ENCODE measurements at places on chromosomes 12 and 14.

- DNase-seq: peak; percentile 16
These were observed 386.4 kb downstream of the RGS6 start for GRCh38 chr14:72318648-72319047.

DNA sequence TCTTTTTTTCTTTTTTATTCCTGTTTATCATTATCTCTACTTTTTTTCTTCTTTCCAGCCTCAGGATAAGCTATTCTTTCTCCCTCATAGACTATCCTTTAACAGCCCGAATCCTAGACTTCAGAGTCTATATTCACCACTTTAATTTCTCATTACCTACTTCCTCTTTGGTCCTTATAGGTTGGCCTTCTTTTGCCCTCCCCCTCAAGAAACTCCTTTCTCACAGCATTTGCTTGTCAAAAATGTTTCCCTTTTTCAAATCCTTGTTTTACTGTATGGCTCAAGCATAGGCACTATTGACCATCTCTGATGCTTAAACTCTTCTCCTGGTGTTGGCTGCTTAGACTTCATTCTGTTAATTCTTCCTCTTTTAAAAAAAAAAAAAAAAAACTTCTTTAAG is 52.5 kb downstream of the KIAA0586 start:
- DNase-seq: no peak

- DNase-seq: no peak
These were observed 136.6 kb downstream of the LMNTD1 start for GRCh38 chr12:25416516-25416915.

- DNase-seq: no peak
These were observed 115.7 kb downstream of the PCNX1 start for GRCh38 chr14:71022939-71023338.

DNA sequence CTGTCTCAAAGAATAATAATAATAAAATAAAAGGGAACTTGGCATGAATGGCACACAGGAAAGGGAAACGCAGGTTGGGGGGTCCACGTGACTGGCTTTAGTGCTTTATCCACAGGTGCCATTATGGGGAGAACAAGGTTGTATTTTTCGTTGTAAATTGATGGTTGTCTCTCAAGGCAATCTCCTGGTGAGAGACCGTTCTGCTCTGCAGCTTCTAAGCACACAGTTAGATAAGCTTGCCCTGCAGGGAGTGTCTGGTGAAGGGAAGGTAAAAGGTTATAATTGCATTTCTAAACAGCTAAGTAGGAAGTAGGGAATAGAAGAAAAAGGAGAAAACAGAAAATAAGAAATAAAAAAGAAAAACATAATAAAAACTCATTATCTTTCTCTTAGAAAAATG is 69.1 kb upstream of the CPSF6 start:
- DNase-seq: no peak

GRCh38 chr14:31419967-31420318 is 407 bp downstream of the HEATR5A start:
- DNase-seq: peak; percentile 50

GRCh38 chr12:84727961-84728360 is 184.6 kb downstream of the SLC6A15 start:
- DNase-seq: no peak

GRCh38 chr14:101508196-101508947 is 52.9 kb upstream of the DIO3 start:
- no peak for DNase-seq

DNA sequence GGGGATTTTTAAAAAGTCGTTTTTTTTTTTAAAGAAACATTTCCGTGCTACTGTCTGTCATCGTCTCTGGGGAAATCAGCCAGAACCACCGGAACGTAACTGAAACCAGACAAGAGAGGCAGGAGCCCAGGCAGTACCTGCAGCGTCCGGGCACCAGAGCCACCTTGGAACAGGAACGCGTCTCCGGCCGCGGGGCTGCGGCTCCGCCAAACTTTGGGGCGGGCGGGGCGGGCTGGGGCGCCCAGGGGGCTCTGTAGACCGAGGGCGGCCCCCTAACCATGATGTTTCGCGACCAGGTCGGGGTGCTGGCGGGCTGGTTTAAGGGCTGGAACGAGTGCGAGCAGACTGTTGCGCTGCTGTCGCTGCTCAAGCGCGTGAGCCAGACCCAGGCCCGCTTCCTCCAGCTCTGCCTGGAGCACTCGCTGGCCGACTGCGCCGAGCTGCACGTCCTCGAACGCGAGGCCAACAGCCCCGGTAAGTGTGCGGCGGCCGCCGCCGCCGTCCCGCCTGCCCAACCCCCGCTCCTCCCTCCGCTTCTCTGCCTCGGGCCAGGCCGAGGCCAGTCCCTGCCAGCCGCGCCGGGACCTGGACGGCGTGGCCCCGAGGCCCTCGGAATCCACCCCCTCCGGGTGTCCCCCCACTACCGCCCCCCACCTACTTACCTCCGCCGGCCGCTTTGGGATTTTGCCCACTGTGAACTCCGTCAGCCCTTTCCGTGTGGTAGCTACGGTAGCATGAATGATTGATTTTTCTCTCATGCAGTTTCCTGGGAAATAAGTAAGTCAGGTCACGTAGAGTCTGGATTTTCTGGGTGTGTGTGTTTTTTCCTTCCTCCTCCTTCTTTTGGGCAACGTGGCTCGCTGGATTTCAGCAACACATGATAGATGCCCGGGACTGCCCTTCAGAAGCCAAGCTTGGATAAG is 972 bp downstream of the SAMD4A start:
- DNase-seq: peak; percentile 65

DNA sequence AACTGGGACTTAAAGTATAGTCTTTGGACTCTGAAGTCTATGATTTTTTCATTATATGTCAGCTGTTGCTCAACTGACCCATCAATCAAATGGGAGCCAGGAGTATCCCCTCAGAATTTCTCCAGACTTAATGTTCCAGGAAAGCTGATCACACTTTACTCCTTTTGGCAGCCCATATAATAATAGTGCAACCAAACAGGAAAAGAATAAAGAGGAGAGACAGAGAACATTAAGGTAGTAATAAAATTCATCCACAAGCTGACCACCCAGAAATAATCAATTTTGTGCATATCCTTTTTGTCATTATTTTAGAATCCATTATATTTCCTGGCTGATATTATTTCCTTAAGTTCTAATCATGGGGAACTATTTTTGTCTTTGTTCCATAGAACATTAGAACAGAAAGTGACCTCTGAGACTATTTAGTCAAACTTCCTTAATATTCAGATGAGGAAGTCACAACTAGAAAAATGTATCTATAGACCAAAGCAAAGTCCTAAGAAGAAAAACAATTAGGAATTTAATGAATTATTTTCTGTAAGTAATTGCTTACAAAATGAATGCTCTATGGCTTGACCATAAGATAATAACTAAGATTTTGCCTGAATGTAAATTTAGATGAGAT is 238.1 kb upstream of the SEL1L start:
- no peak for DNase-seq

DNA sequence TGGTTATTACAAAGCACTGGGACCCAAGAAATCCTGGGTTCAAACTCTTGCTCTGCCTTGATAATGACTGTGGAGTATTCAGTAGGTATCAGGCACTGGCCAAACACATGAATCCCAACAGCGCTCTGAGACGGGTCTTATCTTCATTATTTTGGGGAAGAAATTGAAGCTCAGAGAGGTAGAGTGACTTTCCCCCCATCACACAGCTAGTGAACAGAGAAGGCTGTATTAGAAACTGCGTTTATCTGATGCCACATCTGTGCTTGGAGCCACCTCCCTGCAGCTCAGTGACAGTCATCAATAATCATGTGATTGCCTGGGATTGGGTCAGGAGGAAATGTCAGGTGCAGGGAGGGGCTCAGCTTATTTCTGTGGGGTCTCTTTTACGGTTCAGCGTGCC is 225.4 kb upstream of the LHX5 start:
- no peak for DNase-seq

DNA sequence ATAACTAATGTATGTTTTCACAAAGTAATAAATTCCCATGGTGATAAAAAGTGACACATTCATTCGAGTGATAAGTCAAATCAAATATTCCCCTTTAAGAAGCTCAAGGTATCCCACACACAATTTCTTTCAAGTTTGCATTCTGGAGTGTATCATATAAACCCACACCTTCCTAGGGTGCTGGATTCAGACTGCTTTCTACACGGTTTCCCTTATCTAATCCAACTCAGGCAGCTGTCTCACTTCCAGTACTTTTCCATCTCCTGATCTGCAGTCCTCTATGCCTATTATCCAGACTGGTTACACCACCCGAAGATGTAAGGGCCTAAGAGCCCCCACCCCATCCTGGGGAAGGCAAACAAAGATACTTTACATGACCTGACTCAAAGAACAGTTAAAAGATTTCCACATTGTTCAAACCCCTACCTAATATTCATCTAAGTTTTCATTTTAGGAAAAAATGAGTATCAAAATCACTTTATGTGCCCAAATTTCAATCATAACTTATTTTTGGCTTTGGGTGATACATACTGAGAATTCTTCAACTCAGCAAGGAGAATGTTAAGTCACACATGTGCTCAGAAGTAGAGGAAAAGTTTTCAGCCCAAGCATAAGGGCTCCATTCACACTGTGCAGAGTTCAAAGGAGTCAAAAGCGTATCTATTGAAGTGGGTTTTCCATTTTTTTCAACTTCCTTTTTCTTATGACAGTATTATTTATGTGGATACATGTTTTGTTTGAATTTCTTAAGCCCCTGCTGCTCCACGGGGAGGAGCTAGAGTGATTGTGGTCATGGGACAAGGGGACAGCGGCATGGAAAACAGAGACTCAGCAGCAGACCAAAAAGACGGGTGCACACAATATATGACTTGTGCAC is 41.8 kb downstream of the CORO1C start:
- DNase-seq: peak; percentile 37

- no peak for DNase-seq
These were observed 24.3 kb upstream of the BCL2L14 start for GRCh38 chr12:12046401-12046800.

DNA sequence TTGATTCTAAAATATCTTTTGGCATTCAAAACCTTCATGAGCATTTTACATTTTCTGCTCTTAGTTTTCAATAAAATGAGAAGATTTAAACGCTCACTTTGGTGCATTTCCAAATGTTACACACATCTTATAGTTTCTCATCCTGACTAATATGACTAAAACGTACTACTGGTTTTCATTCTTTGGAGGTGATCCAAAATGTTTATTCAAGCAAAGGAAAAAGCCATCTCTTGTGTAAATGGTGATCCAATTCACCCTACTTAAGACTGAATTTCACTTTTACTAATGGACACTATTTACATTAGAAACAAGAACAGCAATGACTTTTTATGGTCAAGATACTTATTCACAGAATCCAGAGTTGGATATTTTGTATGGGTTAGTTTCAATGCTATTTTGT is 86.6 kb downstream of the KITLG start:
- no peak for DNase-seq

- no peak for DNase-seq
These were observed 182.9 kb upstream of the FAR2 start for GRCh38 chr12:28966046-28966780.

- DNase-seq: no peak
These were observed 815.7 kb downstream of the NRXN3 start for GRCh38 chr14:78985668-78986381.

GRCh38 chr12:132398386-132398991 is 69.1 kb upstream of the GALNT9 start:
- DNase-seq: no peak

DNA sequence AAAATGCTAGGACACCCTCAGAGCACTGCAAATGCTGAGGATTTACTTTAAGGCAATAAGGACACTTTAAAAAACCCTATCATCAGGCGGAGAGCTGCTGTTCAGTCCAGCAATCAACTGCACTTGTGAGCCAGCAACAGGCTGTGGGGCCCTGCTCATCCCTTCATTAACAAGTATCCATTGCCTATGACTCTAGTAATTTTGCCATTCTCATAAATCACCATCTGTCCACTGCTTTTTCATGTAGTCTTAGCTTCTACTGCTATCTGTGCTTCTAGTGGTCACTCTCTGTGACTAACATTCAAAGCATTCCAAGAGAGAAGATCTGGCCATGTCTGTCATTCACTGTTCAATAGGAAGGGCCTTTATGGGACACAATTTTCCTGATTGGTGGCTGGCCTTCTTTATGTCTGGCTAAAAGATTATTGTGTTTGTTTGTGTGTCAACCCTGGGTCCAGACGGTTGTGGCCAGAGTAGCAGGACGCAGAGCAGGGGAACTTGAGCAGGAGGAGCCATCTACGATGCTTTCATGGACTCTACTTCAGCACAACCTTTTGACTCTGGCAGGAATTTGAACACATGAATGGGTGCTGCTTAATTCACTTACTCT is 3.6 kb upstream of the KRAS start:
- no peak for DNase-seq

GRCh38 chr12:105368047-105368646 is 37.7 kb downstream of the C12orf75 start:
- DNase-seq: no peak

DNA sequence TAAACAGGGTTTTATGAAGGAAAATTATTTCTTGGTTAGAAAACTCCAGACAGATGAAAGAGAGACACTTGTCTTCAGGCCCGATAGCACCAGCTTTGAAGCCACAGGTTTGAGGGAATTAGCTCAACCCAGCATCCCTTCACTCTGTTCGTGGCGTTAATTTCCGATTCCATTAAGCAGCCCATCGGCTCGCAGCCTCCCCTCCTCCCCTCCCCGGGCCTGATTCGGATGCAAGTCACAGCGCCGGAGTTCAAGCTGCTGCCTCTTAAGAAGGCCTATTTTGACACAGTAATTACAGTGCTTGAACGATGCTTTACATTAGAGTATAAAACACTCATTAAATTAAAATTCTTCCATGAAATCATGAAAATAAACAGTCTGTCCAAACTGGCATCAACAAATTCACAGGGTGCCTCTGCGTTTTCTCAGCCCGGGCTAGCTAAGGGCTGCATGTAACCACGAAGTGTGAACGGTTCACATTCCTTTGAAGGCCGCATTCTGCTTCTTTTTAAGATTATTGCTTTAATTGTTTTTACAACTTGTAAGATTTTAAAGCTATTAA is 145.8 kb downstream of the DICER1 start:
- no peak for DNase-seq

DNA sequence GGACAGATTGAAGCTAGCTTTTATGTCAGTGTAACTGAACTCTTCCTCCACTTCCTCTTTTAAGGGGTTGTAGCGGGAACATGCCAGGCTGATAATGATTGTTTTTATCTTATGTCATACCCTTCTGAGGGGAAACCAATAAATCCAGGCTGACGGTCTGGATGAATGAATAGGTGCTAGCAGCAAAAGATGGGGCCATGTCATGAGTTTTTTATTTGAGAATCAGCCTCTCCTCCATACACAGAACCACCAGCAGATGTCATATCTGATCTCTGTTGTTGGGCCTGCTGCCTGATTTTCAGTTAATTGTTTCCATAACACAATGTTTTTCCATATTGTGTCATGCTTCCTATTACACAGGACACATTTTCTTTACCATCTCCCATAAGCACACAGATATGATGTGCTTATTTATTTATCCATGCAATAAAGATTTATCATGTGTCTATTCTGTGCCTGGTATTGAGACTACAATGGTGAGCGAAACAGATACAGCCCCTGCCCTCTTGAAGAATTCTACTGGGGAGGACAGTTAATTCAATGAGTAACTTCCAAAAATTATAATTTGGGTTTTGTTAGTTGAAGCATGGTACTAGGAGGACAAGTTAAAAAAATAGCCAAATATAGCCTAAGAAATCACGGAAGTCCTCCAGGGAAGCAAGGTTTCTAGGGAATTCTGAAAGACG is 33.6 kb upstream of the CRY1 start:
- DNase-seq: no peak

- peak; percentile 72 for DNase-seq
These were observed 127.7 kb downstream of the SNAPC1 start for GRCh38 chr14:61889914-61890351.
